ENCODE measurements at places on chromosomes 7 and 10.
A peak's percentile ranks its signal among the peaks of the same experiment; 100 is the strongest.

DNA sequence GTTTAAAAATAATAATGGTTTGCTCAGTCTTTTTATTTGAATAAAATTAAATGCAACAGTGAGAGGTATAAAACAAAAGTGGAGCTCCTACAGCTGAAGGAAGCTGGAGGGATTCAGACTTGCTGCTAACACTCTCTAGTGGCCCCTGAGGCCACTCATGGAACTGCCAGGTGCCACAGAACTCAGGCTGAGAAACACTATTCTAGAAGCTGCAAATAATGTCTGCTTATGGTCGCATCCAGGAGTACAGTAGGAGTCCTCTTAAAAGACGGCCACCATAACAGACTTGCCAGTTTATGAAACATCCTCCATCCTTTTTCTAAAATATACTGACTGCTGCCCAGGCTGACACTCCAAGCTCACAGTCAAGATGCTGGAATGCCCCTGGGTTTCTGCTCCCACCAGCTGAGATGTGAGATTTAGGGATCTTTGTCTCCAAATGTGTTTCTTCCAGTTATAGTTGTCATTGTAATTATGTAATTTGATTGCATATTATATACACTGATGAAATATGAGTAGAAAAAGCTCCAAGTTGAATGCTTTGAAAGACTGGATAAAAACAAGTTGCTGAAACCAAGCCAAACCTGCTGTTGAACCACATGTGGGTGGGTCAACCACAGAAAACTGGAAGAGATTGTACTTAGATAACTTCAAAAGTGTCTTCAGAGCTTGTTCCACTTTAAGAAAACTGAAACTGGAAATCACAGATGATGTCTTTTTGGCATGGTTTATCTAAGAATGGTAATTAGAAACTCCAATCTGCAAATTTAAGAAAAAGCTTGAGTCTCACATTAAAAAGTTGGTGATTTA lies 213.7 kb upstream of the AOAH start:
- DNase-seq, result no peak

- no peak for DNase-seq
These were observed 6.4 kb downstream of the KDM7A start for GRCh38 chr7:140170375-140170774.

DNA sequence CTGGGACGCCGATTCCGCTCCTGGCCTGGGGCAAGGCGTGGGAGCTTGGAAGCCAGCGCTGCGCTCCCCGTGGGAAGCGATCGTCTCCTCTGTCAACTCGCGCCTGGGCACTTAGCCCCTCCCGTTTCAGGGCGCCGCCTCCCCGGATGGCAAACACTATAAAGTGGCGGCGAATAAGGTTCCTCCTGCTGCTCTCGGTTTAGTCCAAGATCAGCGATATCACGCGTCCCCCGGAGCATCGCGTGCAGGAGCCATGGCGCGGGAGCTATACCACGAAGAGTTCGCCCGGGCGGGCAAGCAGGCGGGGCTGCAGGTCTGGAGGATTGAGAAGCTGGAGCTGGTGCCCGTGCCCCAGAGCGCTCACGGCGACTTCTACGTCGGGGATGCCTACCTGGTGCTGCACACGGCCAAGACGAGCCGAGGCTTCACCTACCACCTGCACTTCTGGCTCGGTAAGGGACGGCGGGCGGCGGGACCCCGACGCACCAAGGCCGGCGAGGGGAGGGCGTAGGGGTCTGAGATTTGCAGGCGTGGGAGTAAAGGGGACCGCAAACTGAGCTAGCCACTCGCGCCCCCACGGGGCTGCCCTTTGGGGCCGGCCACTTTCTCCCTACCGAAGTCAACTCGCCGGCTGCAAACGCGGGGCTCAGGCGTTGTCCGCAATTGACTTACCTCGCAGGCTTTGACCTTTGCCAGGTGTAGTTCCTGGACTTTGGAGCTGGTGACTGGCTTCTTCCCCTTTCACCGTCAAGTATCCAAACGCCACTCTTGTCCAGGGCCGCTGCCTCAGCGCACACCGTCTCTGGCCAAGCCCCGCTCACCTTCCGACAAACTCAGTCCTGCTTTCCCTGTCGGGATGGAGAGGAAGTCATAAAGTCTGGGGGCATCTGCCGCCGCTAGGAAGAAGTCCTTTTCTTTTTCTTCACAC lies at the start of gene SCIN:
Gene SCIN, plus strand, starts transcription at position 187 of the 928 bp plus-strand sequence. Its CDS starts 67 bp downstream, at position 254.
- no peak for DNase-seq

DNA sequence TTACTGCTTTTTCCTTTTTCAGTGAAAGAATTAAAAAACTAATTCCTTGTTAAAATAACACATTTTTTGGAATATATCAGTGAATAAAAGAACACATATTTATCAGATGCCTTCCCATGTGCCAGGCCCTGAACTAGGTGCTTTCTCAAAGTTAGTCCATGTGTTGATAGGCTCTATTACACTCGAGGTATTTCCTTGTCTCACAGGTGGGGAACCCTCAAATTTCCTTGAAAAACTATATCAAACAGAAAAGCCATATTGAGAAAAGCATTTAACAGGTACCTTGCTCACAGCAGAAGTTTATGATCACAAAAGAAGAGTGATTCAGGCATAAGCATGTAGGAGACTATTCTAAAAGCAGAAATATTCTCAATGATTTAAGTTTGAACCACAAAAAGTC lies 75.6 kb upstream of the OGDHL start:
- no peak for DNase-seq

- DNase-seq, result no peak
These were observed 107.1 kb upstream of the FAM20C start for GRCh38 chr7:85074-85882.

- DNase-seq, result no peak
These were observed 398.8 kb downstream of the TFEC start for GRCh38 chr7:115631782-115632181.

DNA sequence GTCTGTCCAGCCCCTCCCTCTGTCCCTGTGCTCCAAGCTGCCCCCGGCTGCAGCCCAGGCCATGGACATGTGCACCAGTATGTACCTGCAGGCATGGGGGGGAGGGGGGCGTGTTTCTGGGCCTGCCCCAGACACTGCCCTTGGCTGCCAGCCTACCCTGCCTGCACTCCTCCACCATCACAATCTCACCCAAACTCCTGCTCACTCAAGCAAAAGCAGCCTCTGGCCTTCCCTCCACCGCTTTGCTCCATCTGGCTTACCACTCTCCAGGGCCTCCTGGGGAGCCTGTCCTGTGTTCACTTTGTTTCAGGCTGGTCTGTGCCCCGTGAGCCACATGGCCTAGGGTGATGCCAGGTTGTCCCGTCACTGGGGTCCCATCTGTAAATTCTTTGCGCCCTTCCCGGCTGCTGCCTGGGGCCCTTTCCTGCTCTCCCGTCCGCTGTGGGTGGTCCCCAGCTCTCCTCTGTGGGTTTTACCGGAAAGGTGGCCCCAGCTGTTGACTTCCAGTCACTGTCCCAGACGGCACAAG lies 33.3 kb upstream of the PPIF start:
- DNase-seq, result no peak

- no peak for DNase-seq
These were observed 9.2 kb upstream of the SYPL1 start for GRCh38 chr7:106121189-106121810.

GRCh38 chr7:125878988-125879387 lies 949.4 kb upstream of the POT1 start:
- DNase-seq, result no peak

GRCh38 chr7:150406312-150406566 lies 27.1 kb downstream of the ZNF775 start:
- no peak for DNase-seq

GRCh38 chr10:89741126-89741762 lies 39.9 kb downstream of the KIF20B start:
- DNase-seq, result no peak

- DNase-seq, result no peak
These were observed 120.9 kb downstream of the TWIST1 start for GRCh38 chr7:18996583-18996982.

GRCh38 chr10:50917486-50917885 lies 32.1 kb upstream of the A1CF start:
- peak; percentile 24 for DNase-seq

- peak; percentile 16 for DNase-seq
These were observed 308.7 kb upstream of the BMPER start for GRCh38 chr7:33596686-33597085.

DNA sequence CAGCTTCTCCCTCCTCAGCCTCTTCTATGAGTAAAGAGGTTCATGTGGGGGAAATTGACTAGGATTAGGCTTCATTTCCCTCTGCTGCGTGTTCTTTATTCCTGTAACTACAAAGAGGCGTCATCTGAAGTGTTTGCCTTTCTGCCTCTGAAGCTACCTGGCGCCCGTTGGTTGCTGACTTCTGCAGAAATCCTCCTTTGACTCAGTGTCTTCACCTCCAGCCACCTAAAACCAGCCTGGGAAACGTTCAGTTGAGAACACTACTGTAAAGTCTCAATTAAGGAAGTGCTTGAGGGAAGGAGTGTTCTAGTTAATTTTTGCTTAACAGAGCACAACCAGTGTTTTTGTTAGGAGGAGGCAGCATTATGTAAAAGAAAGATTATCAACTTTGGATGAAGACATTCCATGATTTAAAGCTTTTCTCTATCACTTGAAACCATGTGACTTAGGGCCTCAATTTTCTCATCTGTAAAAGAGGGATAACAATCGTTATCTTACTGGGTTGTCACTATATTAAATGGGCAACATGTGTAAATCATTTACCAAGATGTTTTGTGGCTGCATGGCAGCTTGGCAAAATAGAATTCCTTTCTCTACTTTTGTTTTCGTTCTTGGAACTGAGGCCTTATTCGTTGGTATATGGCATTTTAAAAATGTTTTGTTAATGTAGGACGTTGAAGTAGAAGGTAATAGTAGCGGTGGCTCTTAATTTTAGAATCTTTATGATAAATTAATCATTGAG lies 642.9 kb downstream of the SDK1 start:
- DNase-seq, result no peak

DNA sequence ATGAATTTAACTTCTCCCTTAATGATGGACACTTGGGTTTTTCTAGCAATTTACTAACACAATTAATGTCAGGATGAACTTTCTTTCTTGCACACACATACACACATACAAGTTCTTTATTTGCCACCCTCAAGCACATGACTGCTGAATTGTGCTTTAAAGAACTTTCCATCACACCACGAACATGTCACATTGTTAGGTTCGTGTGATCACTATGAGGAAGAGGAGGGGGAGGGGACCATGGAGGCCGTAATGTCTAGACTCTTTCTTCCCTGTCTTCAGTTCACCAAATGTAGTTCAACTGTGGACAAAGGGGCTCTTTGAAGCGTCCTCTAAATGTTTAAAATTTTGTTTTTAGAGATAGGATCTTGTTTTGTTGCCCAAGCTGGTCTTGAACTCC lies 31.0 kb downstream of the NUP42 start:
- DNase-seq, result no peak

- DNase-seq, result no peak
These were observed 4.4 kb upstream of the CDH23 start for GRCh38 chr10:71392292-71392691.

GRCh38 chr7:117097860-117098259 lies 144.6 kb downstream of the ST7 start:
- DNase-seq, result no peak

DNA sequence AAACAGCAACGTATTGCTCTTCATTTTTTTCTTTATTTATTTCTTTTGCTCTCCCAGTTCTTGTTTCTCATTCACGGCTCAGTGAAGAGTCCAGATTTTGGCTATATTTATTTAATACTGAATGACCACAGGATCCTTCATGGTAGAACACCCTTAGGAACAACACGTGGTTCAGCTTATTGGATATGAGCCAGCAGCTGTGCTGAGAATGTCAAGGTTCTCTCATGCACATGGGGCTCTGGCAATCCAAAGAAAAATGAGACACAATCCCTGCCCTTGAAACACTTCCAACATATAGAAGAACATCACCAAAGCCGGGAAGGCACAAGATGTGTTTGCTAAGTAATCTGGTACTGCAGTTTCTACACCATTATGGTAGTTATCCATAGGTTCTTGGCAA lies 852.9 kb downstream of the SORCS1 start:
- DNase-seq, result no peak

DNA sequence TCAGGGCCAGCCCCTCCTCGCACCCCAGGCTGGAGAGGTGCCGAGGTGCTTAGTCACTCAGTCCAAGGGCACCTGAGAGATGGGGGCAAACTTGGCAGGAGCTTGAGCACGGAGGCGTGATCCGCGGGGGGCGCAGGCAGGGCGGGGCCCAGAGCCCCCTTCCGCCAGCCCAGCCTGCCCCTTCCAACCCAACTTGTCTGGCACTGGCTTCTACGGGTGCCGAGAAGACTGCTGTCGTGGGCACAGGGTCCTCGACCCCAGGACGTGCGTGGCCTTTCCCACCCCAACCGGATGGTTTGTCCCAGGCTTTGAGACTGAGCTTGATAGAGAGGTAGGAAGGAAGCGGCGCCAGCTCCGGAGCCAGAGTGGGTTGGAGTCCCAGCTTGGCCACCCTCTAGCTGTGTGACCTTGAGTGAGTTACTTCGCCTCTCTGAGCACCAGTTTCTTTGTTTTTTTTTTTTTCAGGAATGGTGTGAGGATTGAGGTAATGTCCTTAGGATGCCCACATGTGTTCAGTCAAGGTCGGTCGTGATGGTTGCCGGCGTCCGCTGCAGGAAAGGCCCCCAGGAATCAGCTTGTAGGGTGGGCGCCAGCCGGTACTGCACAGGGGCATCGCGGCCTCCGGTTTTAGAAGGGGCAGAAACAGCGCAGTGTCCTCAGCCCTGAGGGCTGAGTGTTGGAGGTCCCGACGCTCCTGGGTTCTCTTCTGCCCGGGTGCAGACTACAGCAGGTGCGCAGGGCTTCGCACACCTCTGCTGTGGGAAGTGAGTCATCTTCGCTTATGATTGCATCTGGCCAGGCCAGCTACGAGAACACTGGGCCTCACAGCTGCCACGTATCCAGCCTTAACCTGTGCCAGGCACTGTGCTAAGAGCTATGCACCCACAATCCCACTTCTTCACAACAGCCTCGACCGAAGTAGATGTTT lies 28.6 kb upstream of the VAX1 start:
- DNase-seq, result no peak

DNA sequence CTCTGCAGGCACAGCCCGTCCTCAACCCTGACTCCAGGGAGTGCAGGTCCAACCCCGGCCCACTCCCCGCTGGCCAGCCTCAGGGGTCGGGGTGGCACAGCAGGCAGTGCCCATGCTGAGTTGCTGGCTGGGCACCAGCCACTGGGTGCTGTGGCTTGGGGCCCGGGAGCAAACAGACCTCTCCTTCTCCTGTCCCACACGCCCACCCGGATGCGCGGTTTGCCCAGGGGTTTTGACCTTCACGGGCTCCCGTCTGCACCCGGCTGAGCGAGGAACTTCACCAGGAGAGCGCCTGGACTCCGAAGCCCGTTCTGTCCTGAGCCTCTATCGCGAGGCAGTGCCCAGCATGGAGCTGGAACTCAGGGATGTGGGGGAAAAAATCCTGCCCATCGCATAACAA lies 2.6 kb upstream of the GRIFIN start:
- no peak for DNase-seq
